LHCN-M2 (cell line): ENCODE measurements at places on chromosomes 16 and 17.
A peak's percentile ranks its signal among the peaks of the same experiment; 100 is the strongest.

GRCh38 chr16:17439580-17439979, 31.2 kb downstream of the XYLT1 start:
- DNase-seq, result no peak

DNA sequence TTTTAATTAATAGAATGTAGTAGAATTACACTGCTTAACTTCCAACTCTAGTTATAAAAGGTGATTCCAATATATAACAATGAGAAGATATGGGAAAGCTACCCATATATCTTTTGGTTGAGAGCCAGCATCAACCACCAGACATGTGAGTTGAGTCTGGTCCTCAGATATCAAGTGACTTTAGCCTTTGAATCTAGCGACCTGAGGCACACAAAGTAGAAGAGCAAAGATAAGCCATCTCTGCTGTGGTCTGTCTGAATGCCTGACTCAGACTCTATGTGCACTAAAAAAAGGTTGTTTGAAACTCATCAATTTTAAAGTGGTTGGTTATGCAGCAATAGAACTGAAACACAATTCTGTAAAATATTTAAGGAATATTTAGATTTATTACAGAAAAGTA, 492.5 kb upstream of the SOX9 start:
- no peak for DNase-seq

DNA sequence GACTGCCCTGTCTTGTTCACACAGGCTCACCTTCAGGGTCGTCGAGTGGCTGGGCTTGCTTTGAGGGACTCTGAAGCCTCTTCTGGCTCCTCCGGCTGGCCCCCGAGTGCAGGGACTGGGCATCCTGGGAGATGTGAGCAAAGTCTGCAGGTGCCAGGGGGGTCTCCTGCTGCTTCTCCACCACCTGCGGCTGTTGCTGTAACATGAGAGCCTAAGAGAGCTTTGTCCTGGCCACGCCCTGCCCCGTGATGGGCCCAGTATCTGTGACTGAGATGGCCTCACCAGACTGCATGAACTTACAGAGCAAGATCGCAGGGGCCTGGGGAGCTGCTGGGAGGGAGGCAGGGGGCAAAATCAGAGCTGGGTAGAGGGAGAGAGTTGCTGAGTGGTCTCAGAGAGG, 12.5 kb downstream of the ERN2 start:
- no peak for DNase-seq

- DNase-seq, result no peak
Measured at GRCh38 chr17:60526726-60527125, 684 bp upstream of the APPBP2 start.

DNA sequence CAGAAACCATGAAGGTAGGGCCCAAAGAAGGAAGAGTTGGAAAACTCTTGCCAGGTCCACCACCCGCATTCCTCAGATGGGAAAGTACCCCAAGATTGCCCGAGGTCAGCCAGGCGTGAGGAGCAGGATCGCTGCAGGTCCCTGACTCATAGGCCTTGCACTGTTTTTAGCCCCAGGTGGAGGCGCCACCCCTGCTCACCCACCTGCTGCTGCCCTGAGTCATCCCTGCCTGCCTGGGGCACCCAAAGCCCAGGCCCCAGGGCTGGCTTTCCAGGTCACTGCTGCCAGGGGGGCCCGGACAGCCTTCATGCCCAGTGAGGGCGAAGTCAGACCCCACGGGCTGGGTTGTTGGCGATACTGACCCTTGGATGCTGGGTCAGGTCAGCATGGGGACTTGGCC, 100.9 kb downstream of the AMFR start:
- DNase-seq, result no peak

- no peak for DNase-seq
Measured at GRCh38 chr16:78961464-78961863, 639.1 kb downstream of the MAF start.

DNA sequence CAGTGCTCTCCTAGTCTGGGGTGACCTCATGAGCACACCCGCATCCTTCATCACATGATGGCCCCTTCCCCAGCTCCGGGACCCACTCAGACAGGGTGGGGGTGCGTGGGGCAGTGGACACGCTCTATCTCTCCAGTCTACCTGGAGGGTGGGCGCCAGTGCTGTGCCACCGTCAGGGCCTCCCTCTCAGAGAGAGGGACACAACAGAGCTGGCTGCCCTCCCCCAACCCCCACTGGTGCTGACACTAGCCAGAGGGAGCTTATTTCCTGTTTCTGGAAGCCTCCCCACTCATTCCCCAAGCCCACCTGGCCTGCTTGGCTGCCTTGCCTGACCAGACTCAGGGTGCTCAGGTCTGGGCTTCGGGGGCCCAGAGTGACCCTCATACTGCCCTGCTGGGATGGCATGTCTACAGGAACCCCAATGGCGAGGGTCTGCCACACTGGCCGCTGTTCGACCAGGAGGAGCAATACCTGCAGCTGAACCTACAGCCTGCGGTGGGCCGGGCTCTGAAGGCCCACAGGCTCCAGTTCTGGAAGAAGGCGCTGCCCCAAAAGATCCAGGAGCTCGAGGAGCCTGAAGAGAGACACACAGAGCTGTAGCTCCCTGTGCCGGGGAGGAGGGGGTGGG, 8.2 kb downstream of the CES2 start:
- no peak for DNase-seq

DNA sequence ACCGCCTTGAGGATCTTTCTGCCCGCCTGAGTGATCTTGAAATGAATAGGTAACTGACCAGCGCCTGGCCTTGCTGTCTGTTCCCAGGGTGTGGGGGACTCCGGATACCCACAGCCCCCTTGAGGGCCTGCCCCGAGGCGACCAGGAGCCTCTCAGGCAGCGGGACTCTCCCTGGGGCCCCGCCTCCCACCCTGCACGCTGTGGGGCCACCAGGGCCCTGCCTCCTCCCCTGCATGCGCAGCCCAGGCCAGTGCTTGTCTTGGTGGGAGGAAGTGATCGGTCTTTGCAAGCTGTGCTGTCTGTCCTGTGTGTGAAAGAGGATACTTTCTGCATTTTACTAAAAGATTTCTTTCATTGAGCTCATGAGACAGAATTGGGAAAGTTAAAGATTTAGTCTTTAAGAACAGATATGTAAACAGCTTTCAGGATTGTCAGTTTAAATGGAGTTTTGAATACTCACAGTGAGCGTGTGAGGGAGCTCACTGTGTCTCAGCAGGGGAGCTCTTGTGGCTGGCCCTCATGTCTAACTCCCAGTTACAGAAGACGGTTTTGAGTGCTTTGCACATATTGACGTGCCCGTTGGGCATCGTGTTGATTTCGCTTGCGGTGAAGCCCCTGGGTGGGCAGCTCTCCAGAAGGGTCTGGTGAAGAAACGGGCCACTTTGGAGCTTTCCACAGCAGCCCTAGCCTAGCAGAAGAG, 36.1 kb upstream of the CAPN15 start:
- no peak for DNase-seq

DNA sequence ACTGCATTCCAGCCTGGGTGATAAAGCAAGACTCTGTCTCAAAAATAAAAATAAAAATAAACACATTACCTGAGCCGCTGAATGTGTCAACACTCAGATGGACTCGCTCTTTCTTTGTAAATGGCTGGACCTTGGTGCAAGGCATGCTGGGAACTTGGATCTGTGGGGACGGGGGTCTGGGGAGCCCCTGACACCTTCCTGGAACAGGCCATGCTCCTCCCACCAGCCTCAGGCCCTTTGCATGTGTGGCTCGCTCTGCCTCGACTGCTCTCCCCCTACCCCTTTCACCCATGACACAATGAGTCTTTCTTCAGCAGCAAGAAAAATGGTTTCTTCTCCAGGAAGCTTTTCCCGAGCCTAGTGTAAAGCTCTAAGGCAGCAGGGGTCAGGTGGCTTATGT, 94.0 kb upstream of the CDH5 start:
- no peak for DNase-seq

DNA sequence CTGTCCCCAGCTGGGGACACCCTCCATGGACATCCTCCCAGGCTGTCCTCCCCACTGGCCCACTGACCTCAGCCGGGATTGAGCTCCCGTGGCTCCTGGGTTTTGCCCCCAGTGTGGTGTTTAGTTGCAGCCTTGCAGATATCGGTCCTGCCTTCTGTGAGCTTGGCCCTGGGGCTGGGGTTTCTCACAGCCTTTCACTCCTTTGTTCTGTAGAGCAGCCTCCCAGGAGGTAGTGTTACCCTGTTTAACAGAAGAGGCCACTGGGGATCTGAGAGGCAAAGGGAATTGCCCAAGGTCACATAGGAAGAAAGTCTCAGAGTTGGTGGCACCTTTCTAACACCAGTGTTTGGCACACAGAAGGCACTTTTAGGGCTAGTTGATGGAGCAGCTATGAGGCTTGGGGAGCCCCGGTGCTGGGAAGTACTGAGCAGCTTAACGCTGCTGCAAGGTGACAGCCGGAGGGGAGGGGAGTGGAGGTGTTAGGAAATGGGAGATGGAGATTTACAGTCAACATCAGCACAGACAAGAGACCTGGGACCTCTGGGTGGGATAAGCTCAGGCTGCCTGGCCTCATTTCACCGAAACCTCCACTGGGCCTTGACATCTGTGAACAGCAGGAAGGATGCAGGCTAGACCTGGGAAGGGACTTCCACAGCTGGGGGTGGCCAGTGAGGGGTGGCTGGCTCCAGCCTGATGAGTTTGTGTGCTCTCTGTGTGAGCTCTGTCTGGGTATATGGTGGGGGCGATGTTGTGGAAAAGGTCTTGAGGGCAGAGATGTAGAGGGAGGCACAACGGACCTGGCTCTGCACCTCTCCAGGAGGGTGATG, 26.1 kb downstream of the CACNA1G start:
- no peak for DNase-seq

DNA sequence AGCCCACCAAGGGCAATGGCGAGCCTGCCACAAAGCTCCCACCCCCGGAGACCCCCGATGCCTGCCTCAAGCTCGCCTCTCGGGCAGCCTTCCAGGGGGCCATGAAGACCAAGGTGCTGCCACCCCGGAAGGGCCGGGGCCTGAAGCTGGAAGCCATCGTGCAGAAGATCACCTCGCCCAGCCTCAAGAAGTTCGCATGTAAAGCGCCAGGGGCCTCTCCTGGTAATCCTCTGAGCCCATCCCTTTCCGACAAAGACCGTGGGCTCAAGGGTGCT, 40.1 kb downstream of the SREBF1 start:
- no peak for DNase-seq

DNA sequence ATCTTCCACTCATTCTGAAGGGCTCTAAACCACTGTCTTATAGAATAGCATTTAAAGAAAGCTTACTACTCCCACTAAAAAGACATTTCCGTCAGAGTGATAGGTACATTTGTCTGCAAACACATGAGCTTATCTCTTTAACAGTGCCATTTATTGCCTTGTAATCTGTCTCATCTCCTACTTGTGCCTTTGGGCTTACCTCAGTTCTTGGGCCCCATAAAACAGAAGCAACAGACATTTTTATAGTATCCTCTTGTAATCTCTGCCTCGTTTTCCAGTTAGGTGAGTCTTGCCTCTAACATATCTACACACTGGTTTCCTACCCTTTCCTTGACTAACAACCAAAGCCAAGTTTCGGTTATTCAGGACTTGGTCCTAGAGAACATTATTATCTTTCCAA, 681.4 kb upstream of the KIF2B start:
- no peak for DNase-seq

DNA sequence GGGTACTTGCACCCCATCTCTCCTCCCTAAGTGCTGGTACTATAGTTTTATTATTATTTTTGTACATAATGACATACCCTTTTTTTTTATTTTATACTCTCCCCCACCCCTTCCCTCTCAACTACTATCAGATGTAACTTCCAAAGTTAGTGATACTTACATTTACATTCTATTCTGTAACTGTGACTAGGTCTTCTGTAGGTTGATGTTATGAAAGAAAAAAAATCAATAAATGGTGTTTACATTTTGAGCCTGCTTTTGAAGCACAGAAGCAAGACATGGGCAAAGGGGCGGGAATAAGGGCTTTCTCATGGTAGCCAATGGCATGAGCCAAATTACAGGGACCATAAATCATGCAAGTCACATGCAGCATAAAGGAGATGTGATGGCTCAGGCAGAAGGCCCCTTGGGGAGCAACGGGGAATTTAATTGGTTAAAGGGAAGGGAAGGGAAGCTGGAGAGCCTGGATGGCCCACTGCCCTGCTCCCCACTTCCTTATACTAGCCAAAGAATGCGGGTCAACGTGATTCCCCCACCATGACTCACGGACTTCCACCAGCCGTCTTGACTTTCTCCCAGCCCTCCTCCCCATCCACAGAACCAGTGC, 2.4 kb upstream of the ACSF2 start:
- peak; percentile 91 for DNase-seq

DNA sequence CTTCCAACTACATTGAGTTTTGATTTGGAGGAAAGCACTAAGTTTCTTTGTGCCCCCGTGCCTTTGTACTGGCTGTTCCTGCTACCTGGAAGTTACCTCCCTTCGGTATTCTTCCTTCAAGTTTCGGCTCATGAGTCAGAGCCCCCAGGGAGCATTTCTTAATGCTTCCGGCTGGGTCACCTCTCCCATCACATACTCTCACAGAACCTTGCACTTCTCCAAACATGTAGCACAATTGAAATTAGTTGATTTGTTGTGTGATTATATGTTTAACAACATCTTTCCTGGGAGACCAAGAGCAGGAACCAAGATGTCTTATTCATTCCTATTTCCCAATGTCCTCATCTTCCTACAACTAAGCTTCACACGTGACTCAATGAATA, 158.6 kb upstream of the CDH5 start:
- no peak for DNase-seq

DNA sequence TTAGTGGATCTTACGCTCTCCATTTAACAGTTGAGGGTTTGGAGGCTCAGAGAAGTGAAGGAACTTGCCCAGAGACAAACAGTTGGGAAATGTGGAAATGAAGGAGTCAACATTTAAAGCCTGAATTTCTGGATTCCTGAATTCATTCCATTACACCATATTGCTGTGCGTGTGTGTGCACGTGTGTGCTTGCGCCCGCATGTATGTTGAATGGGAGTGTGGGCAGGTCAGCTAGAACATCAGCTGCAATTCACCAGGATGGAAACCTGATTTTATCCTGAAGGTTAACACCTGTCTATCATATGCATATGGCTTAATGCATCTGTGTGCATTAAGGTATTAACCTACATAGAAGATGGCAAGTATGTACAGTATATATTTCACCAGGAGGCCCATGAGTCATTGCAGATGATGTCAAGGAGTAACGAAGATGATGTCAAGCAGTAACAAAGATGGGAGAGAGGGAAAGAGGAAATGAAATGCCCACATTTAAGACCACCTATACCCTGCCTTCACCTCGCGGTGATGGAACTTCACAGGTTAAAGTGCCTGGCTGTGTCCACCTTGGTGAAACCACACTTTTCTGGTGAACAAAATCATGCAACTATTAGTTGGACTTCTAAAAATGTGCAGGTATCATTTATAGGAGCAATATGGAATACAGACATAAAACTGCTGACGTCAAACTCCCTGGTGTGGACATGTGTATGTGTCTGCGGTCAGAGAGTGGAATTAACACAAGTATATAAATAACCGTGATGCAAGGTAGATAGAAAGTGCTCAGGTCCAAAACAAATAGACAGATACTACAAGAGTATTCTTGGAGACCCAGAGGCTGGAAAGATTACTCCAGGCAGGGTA, 832 bp upstream of the ADAP2 start:
- no peak for DNase-seq

GRCh38 chr16:8888951-8889892, 7.1 kb downstream of the LITAFD start:
- no peak for DNase-seq

- no peak for DNase-seq
Measured at GRCh38 chr16:67026570-67026969, 2.4 kb upstream of the CBFB start.

GRCh38 chr16:78686601-78687000, 587.1 kb downstream of the WWOX start:
- no peak for DNase-seq
